Occipital lobe (tissue), 3 donors: ENCODE measurements at places on chromosomes 11 and 22.

DNA sequence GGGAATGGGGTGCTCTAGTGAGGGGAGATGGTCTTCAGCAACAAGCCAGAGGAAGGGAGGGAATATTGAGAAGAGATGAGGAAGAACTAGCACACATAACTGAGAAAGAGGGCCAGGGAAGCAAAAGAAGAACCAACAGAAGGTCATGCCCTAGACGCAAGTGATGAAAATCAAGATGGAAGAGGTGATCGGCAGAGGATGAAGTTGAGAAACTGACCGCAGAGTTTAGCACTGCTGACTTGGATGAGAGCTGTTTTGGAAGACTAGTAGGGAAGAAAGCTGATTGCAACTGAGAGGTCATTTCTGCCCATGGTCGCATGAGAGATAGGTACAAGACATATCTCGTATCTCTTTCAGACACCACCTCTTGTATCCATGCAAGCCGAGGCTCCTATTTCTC is 2.9 kb downstream of the SPINDOC start:
- DNase-seq = no peak

DNA sequence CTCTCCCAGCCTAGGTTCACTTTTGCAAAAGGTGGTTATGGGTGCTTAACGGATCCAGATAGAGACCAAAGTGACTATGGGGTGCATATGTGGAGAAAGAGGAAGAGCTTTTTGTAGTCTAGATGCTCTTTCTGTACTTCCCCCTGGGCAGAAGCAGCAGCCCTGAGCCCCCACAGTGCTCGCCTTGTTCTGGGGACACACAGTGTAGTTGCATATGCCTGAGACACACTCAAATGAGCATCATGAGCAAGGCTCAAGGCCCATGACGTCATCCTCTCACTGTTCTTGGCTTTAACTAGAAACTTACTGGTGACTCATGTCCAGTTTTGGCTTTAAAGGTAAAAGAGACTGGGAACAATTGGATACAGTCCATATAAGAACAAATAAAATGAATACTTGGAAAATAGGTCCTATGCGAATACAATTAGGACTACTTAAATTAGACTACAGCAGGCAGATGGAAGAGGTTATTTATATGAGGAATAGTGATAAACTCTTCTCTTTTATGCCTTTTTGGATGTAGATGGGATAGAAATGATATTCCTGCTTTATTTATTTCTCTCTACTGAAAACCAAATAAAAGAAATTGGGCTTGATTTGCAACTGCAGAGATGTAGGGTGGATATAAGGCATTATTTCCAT is 20.1 kb upstream of the PEX26 start:
- DNase-seq = peak; percentile 50

- no peak for DNase-seq
Measured at GRCh38 chr11:46240371-46240770, 37.1 kb upstream of the CREB3L1 start.

- no peak for DNase-seq
Measured at GRCh38 chr22:49753276-49753890, 74.3 kb downstream of the BRD1 start.

DNA sequence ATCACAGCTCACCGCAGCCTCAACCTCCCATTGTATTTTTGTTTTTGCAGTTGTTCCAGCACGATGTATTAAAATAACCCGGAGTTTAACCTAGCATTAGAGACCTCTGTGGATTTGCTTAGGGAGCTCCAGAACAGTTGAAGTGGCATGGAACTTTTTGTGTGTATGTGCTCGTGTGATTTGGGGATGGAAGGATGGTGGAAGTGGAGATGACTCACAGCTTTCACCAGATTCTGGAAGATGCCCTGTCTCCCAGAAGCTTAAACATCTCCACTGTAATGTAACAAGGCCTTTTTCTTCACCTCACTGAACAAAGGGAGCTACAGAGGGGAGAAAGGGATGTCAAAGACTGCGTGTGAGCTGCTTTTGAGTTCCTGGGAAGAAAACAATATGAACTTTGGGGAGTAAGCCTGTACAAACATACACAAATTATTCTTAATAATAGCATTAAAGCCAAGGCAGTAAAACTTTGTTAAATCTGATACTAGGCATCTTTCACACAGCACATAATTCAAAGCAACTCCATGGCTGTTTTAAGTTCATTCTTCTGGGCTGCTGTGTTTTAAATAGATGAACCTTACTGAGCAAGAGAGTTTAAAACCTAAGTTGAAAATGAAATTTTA is 226.4 kb downstream of the ADAMTS15 start:
- no peak for DNase-seq

GRCh38 chr11:96263238-96263763 is 79.7 kb downstream of the MAML2 start:
- DNase-seq = no peak

- no peak for DNase-seq
Measured at GRCh38 chr22:33477120-33478111, 419.2 kb upstream of the SYN3 start.

GRCh38 chr11:65887723-65888162 is 528 bp downstream of the FIBP start:
- no peak for DNase-seq

GRCh38 chr11:120383518-120384155 is 47.4 kb downstream of the ARHGEF12 start:
- no peak for DNase-seq

DNA sequence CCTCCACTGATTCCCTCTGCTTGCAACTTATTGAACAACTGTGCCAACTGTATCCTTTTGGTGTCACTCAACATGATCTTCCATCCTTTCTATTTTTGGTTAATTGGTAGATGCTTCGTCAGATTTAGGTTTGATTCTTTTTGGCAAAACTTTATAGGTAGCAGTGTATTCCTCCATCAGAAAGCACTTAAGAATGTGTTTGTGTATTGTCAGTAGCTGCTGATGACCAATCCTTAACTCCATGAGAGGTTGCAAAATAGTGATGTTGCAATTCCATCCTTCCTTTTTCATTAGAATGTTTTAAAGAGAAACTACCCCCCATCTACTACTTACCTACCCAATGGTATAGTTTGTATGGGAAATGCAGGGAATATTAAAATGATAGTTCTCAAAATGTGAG is 22.1 kb downstream of the FAM76B start:
- no peak for DNase-seq

GRCh38 chr22:37472418-37473006 is 13.7 kb downstream of the MFNG start:
- DNase-seq = no peak

- no peak for DNase-seq
Measured at GRCh38 chr22:41979423-41980250, 10.4 kb downstream of the SEPTIN3 start.

DNA sequence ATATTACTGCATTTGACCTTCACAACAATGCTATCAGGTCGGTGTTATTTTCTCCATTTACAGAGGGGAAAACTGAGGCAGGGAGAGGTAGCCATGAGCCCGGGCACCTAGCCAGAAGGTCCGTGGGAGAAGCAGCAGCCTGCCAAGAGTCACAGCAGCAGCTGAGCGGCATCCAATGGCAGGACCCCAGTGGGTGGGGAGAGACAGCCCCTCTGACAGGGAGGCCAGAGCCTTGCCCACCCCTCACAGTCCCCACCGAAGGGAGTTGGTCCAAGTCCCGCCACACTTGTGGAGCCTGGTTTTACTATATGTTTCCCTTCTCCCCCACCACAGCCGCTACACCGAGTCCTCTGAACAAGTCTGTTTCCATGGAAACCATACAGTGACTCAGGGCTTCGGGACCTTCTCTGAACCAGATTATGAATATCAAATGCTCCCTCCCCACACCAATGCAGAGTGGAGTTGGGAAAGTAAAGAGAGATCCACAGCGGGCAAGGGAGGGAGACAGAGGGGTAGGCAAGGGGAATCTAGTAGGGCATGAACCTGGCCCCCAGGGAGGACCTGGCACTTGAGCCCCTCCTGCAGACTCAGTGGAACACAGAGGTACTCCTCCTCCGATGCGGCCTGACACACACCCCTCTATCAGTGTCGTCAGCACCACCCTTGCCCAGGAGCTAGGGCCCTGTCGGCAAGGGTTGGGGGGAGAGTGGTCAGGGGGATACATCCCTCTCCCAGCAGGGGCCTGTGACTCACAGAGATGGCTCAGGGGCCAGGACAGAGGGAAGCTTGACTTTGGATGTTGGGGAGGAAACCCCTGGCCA is 2.5 kb downstream of the CHST1 start:
- DNase-seq = no peak

- DNase-seq = no peak
Measured at GRCh38 chr11:8242118-8242475, 21.6 kb downstream of the LMO1 start.

- no peak for DNase-seq
Measured at GRCh38 chr11:68202165-68202564, 10.9 kb downstream of the KMT5B start.

- DNase-seq = no peak
Measured at GRCh38 chr22:22180738-22181285, 63.8 kb upstream of the VPREB1 start.

DNA sequence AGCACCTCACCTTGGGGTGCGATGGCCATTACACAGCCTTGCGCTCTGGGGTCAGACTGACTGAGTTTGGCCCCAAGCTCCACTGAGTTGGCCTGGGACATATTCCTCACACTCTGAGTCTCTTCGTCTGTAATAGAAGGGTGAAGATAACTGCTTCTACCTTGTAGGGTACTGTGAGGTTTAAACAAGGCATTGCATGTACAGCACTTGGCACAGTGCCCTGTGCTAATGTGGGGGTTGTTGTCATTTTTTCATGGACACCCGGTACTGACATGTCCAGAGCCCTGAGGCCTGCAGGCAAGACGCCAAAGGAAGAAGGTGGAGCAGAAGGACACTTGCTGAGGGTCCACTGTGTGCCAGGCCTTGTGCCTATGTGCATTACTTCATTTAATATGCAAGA is 50.7 kb downstream of the OTOG start:
- DNase-seq = no peak

GRCh38 chr22:19757140-19757984 is 3.2 kb upstream of the TBX1 start:
- no peak for DNase-seq

DNA sequence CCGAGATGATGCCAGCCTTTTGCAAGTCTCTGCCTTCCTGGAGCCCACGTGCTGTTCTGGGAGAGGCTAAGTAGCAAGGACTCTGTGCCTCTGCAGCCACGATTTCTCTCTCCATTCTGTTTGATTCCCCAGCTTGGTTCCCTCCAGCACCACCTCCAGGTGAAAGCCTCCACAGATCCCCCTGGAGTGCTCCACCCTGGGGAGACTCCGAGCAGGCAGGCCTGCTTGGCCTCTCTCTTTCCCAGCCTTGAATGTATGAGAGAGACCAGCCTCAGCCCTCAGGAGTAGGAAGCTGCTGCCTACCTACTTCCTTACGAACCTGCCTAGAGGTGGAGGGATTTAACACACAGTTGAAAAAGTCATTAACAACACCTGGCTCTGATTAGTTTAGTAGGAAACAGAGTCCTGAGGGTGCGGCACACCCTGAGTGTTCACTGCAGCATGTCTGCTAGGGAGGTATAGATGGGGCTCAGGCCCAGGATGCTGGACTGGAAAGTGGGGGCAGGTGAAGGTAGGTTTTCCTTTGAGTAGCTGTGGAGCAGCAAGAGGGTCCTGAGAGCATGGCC is 22.5 kb downstream of the TMPRSS5 start:
- no peak for DNase-seq
